ENCODE measurements at places on chromosomes 16 and 17.

- DNase-seq, result no peak
These were observed 37.1 kb upstream of the CACNG1 start for GRCh38 chr17:67007266-67007665.

GRCh38 chr16:19463468-19464315, 46.0 kb downstream of the TMC5 start:
- no peak for DNase-seq

DNA sequence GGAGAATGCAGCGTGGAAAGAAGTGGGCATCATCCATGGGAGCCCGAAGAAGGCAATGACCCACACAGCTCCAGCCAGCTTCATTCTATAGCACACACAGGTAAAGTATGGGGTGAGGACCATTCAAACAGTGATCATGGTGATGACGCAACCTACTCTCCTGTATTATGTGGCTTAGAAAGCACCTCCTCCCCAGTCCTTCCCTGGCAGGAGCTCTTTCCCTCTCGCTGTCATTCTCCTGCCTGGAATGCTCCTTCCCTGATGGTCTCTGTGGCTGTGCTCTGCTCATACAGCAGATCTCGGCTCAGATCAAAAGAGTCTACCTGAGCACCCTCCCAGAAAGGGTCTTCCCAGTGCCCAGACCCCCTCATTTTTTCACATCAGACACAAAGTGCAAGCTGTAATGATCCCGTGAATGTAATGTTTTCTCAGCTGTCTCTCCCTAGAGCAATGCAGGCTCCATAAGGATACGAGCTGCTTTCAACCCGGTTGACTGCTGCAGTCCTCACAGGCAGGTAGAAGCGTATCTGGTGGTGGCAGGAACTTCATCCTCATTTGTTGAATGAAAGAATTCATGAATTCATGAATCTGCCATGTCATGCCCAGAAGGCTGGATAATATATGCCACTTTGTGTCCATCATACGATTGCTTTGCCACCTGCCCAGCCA, 248.8 kb downstream of the HS3ST3A1 start:
- no peak for DNase-seq

DNA sequence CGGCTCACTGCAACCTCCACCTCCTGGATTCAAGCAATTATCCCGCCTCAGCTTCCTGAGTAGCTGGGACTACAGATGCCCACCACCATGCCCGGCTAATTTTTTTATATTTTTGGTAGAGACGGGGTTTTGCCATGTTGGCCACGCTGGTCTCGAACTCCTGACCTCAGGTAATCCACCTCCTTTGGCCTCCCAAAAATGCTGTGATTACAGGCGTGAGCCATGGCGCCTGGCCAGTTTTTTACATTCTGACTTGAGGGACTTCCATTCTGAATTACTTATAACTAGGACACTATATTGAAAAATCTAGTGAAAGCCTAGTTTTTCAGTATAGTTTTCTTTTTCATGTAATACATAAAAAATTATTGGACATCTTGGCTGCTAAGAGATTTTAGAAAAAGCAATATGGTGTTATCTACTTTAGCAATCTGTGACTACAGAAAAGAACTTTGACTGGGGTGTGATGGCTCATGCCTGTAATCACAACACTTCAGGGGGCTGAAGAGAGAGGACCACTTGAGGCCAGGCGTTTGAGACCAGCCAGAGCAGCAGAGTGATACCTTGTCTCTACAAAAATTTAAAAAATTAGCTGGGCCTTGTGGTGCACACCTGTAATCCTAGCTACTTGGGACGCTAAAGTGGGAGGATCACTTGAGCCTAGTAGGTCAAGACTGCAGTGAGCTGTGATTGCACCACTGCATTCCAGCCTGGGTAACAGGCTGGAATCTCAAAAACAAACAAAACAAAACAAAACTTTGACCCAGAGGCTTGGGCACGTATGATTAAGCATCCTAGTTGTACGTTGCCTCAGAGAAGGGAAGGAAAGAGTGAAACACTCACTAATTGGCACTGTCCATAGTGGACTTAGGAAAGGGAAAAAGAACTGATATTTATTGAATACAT, 26.8 kb upstream of the GOSR1 start:
- no peak for DNase-seq

DNA sequence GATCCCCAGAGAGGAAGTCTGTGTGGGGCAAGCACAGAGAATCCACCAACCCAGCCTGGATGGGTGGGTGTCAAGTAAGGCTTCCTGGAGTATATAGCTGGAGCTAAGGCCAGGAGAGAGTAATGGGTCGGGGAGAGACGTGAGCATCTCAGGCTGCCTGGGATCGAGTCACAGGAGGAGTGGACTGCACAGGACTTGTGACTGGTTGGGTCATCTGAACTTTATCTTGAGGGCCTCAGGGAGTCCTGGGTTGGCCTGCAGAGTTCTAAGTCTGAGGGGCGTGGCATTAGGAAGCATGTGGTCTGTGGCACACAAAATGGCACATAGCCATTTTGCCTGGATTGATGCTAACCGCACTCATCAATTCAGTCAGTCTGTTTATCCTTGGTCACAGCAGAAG, 1.5 kb downstream of the PLA2G15 start:
- no peak for DNase-seq

DNA sequence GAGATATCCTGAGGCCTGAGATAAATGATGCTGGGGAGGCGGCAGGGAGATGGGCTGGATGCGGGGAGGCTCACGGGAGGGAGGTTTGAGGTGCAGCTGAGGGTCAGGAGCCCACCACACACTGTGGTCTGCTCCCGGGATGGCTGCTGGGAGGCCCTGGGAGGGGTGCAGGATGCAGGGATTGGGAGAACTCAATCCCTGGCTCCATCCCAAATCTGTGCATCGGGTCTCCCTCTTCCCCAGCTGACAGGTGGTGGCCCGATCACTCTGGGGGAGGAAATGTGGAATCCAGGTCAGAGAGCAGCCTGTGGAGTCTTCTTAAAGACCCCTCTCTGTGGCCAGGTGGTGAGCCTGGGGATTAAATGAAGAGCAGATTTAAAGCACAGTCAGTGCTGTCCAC, 12.0 kb downstream of the PHB1 start:
- no peak for DNase-seq

- DNase-seq, result no peak
These were observed 90.1 kb upstream of the CDC42EP4 start for GRCh38 chr17:73401911-73402310.

GRCh38 chr16:17396762-17397498, 73.8 kb downstream of the XYLT1 start:
- DNase-seq, result no peak

- no peak for DNase-seq
These were observed 76.5 kb downstream of the GPRC5B start for GRCh38 chr16:19808061-19808641.

- no peak for DNase-seq
These were observed 775.9 kb upstream of the KIF2B start for GRCh38 chr17:53046781-53047180.

GRCh38 chr16:72961863-72962262, 86.1 kb downstream of the ZFHX3 start:
- DNase-seq, result no peak

- DNase-seq, result no peak
These were observed at the start of gene KATNB1 for GRCh38 chr16:57735755-57736418. KATNB1 (plus strand) TSS chr16:57735770; CDS start chr16:57737244, 1,474 bp downstream.

- no peak for DNase-seq
These were observed 13.4 kb downstream of the CD300E start for GRCh38 chr17:74610108-74610507.

DNA sequence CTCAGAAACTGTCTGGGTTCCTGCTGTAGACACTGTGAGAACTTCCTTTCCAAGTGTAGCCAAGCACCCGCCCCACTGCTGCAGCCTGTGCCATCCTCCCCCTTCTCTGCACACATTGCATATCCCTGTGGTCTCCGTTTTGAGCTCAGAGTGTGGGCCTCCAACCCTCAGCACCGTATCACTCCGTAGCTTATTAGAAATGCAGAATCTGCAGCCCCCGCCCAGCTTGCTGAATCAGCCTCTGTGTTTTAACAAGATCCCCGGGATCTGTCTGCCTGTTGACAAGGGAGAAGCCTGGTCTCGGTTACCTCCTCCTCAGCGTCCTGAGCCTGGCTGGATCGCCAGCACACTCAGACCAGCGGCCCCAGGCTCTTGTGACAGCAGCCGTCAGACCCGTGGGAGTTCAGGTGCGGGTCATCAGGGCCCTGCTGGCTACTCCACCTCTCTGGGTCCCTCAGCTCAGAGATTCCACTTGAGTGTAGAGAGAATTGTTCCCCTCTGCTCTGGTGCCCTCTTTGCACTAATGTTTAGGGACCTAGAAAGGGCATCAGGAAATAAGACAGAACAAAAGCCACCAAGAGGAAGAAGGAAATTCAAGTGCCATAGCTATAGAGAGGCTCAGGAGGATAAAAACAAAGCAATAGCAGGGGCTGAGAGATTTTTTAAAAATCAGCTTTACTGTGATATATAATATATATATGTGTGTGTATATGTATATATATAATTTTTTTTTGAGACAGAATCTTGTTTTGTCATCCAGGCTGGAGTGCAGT, 92.3 kb downstream of the PITPNC1 start:
- DNase-seq, result no peak

DNA sequence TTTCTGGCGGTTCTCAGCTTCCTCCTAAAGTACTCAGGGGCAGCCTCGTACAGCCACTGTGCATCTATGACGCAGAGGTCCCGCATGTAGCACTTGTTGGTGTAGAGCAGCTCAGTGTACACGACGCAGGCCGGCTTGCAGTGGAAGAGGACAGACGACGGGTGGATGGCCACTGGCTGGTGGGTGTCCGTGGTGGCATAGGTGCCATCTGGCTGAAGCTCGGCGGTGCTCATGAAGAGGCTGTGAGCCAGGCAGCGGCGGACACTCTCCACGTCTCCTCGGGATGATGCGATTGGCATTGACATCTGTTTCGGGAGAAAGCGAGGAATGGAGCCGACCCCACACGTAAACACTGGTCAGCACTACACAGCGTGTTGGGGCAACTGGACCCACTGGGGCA, 5.3 kb upstream of the C1QBP start:
- DNase-seq, result no peak

GRCh38 chr16:8591451-8591850, 1.1 kb upstream of the TMEM114 start:
- DNase-seq, result no peak
